ENCODE measurements at places on chromosomes 2 and 18.

DNA sequence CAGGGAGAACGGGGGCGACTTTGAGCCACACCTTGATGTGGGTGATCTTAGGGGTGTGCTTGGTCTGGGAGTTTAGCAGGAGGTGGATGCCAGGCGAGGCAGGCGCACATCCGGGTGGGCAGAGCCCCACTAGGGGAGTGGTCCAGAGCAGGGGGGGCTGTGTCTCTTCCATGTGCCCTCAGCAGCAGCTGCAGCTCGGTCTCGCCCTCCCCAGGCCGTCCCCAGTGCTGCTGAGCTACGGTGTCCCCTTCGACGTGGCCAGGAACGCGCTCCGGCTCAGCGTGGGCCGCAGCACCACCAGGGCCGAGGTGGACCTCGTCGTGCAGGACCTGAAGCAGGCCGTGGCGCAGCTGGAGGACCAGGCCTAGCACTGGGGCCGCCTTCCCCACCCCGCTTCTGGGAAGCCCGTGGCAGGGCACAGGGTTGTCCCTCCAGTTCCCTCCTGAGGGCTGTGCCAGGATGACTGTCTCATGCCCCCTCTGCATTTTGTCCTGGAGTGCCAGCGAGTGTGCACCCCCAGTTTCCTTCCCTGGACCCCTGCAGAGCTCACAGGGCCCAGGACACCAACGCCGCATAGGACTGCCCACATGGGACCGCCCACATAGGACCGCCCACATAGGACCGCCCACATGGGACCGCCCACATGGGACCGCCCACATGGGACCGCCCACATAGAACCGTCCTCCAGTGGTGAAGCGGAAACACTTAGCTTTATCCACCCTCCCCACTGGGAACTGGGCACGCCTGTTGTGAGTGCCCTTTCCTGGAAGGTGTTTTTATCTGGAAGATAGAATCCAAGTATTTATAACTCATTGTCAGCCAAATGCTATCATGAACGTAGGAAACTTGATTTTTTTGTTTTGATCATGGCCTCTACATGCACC, 1.9 kb upstream of the ESPNL start:
- ATAC-seq = peak; percentile 91

DNA sequence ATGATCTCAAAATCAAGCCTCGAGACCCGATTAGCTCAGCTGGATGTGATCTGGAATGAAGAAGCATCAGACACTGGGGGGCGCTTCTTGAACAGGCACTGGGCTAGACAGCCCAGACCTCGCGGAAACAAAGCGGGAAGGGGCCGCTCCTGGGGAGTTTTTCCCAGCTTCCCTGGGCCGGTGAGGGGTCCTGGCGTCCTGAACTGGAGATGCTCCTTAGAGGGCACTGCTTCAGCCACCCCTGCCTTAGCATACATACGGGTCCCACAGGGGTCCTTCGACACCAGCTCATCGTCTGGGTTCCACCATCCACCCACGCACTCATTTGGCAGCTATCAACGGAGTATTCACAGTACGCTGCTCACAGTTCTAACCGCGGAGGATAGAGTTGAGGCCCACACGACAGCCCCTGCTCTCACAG, 146.7 kb downstream of the TSN start:
- ATAC-seq = no peak

DNA sequence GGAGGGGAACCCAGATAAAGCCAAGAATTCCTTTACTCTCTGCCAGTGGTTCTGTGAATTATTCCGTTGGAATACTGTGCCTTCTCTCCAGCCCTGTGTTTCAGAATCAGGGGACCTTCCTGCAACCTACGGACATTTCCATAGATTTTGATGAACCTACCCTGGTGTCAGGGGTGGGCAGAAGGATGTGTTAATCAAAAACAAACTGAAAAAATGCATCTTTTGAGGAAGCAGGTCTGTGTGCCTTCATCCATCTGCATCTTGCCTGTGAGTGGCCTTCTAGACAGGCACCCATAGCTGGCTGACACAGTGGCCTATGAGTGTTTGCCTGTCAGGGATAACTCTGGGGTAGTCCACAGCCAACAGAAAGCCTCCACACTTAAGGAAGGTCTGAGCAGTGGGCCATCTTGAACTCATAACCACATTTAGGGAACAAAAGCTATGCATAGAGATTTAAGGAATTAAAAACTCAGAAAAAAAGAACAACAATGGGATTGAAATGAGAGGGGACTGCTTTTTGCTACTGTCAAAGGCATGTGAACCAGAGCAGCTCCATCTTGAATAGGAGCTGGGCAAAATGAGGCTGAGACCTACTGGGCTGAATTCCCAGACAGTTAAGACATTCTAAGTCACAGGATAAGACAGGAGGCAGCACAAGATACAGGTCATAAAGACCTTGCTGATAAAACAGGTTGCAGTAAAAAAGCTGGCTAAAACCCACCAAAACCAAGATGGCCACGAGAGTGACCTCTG, 45.9 kb upstream of the ITGA6 start:
- ATAC-seq = no peak

- ATAC-seq = no peak
Measured at GRCh38 chr2:36556842-36557241, 41.1 kb downstream of the FEZ2 start.

GRCh38 chr2:219570924-219571310, 422 bp downstream of the OBSL1 start:
- peak; percentile 68 for ATAC-seq

- ATAC-seq = no peak
Measured at GRCh38 chr2:15909736-15910135, 30.6 kb upstream of the MYCN start.
